Thyroid gland (tissue), 4 donors: ENCODE measurements at places on chromosomes 7 and 10. TPM values are rescaled to one million over a fixed set of nuclear protein-coding genes. Genes with fewer than 3 reads are reported as not detected.

SFTPA1 gene
- total RNA-seq = not detected

PTER gene
- total RNA-seq = 31.2 TPM

CCZ1 gene
- total RNA-seq = 80.0 TPM

DMBT1 gene
- 0.13 TPM for total RNA-seq

GPR85 gene
- total RNA-seq = 0.67 TPM

NRP1 gene
- total RNA-seq = 63.6 TPM

DKK1 gene
- total RNA-seq = 1.7 TPM

DHTKD1 gene
- total RNA-seq = 45.1 TPM

GRCh38 chr10:33045421-33045820, 87.4 kb upstream of the ITGB1 start:
- no peak for DNase-seq

GRCh38 chr10:4141471-4141870, 356.5 kb upstream of the KLF6 start:
- DNase-seq = no peak

- DNase-seq = peak; percentile 61
Observed at GRCh38 chr10:14571866-14572507, 202.7 kb downstream of the FAM107B start.

DNA sequence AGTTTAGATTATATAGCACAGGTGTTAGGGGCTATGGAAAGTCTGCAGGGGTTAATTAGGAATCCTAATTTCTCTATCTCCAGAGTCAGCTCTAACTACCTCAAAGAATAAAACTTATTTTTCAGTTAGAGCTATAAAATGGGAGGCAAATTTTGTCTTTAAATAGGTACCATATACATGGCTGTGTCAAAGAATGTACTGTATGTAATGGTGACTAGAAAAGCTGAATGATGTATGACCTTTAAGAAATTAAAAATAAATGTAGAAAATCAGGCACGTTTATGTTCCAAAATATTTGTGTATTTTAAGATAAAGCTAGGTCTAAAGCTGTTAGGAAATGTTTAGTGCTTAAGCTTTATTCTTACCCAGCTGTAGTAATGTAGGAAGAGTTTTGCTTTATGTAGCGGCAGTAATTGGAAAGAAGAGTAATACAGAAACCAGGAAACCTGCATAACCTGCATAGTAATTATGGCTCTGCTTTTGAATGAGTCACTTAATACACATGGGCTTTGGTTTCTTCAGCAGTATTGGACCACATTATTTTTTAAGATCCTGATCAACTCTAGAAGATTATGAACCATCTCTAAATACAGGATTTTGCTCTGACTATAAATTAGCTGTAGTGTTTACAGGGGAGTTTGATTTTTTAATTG, 85.0 kb downstream of the KMT2E start:
- DNase-seq = no peak

- no peak for DNase-seq
Observed at GRCh38 chr10:90274721-90275468, 573.5 kb downstream of the KIF20B start.

DNA sequence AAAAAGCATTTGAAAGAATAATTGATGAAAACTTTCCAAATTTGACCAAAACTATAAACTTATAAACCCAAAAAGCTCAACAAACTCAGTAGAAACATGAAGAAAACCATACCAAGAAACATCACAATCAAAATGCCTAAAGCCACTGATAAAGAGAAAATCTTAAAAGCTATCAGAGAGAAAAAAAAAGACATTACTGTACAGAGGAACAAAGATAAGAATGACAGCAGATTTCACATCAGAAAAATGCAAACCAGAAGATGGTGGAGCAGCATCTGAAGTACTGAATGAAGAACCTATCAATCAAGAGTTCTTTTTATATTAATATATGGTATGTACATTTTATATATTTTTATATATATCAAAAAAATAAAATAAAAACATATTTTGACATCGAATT, 2.4 kb upstream of the GPAM start:
- no peak for DNase-seq

DNA sequence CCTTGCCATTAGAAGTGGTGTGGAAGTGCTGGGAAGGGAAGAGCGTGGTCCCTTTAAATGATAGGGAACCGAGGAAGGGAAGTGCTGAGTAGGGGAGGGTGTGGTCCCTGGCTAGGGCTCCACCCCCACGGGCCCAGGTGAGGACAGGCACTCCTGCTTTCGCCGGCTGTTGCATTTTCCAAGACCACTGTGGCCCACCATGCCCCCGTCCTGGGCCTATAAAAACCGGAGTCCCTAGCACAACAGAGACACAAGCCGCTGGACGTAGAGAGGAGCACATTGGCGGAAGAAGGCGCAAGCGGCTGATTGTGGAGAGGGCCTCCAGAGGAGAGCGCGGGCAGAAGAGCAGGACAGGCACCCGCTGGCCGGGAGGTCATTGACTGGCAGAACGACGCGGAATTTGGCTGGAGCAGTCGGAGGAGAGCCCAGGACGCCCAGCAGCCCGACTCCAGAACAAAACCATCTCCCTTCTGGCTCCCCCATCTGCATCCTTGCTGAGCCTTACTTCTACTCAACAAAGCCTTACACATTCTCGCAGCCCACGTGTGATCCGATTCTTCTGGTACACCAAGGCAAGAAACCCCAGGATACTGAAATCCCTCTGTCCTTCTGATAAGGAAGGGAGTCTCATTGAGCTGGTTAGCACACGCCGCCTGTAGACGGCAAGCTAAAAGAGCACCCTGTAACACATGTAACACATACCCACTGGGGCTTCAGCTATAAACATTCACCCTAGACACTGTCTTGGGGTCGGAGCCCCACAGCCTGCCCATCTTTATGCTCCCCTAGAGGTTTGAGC, 146.2 kb upstream of the LYZL1 start:
- peak; percentile 14 for DNase-seq

DNA sequence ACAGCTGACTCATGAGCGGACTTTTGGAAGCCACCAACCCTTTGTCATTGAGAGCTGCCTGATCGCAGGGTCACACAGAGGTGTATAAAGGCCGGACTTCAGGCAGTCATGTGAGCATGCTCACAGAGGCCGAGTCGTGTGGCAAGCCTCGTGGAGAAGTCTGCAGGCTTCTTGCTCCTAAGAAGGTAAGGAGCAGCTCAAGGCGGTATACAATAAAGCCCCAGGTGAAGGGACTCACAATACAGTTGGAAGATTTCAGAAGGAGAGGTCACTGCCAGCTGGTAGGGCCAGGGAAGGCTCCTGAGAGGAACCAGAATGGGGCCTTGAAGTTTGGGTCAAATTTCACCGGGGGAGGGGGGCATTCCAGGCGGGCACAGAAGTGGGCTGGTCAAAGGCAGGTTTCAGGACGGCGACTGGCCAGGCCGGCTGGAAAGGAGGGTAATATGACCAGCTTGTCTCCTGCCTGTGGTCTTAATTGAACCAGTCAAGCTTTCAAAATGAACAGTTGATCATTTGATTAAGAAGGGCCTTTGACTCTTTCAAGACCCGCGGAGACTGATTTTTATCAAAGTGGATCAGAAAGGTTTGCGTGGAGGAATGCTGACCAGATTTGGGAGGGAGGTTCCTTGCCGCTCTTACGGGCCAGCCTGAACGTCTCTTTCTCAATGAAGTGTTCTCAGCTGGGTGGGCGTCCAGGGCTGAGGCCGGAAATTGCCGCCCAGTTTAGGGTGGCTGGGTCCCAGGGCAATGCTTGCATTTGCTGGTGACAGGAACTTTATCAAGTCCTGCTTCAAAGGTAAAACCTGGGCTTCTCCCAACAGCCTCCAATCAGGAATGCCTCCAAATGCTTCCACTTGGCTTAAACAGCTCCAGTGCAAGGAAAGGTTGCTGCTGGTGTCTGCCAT, 178.6 kb downstream of the EMX2 start:
- DNase-seq = peak; percentile 5

- no peak for DNase-seq
Observed at GRCh38 chr10:74589851-74590250, 236.5 kb upstream of the KAT6B start.

GRCh38 chr7:118938845-118939244, 714.3 kb downstream of the ANKRD7 start:
- no peak for DNase-seq

DNA sequence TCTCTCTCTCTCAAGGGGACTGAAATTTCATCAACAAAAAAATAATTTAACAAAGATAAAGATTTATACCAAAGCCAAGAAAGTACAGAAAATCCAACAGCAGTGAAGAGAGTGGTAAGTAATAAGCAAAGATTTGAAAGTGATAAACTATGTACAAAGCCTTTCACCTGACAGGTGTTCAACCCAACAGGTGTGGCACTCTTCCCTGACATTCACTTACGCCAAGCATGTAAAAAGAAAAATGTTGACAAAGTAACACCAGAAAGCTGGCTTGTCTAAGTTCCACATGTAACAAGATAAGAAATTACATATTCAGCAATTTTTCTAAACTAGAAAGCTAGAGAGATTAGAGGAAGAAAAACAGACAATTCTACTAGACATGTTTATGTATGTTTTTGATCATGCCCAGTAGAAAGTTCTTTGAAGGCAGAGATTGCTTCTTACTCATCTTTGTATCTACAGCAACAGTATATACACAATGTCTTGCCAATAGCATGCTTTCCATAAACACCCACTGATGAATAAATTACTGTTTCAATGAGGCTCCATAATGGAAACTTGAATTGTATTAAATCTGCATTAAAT, 468.5 kb downstream of the PARD3 start:
- no peak for DNase-seq

DNA sequence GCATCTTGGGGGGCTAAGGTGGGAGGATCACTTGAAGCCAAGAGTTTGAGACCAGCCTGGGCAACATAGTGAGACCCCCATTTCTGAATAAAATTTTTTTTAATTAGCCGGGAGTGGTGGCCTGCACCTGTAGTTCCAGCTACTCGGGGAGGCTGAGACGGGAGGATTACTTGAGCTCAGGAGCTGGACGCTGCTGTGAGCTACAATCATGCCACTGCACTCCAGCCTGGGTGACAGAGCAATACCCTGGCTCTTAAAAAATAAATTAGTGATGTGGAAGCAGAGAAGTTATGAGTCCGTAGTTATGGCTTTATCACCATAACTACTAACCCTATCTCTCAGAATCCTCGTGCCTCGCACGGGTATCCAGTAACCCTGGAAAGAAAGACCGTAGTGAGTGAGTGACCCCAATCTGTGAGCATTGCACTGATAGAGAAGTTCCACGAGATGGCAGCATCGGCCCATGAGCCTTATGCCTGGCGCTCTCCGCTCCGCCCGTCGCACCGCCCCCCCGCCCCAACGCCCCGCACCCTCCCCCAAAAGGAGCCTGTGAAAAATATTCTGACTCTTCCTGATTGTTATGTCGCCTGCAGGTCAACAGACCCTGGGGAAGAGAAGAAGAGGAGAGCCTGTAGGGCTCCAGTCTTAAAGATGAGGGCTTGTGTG, 4.9 kb upstream of the SLC29A3 start:
- DNase-seq = peak; percentile 49

- DNase-seq = no peak
Observed at GRCh38 chr10:104255311-104255981, 754 bp downstream of the GSTO1 start.

DNA sequence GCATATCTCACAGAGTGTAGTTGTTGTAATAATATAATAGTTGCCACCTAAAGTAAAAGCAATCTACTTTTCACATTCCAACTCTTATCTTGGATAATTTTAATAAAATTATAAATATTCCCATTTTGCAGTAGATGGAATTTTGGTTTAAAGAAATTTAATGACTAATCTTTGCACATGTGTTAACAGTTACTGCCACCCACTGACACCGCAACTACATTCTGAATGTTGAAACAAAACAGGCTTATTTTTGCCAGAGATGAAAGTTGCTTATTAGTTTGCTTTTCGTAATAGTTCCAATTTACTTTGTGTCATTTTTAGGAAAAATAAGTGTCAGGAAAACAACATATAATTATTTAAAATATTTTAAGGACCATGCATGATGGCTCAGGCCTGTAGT, 557.5 kb upstream of the PCDH15 start:
- no peak for DNase-seq

DNA sequence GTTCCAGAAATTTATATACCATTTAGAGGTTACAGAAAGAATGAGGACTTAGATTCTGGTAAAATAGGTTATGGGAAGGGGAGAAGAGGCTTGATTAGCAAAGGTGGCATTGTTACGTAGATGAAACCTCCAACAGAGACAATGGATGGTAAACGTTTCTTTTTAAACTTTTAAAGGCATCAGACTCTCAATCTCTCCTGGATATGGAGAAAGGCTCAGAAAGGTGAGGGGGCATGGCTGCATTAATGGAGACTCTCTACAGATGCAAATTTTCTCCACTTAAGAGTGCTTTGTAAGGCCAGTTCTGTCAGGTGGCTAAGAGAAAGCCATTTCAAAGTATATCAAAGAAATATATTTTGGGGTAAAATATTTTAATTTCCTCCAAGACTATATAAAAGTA, 240.9 kb upstream of the PTER start:
- DNase-seq = no peak

DNA sequence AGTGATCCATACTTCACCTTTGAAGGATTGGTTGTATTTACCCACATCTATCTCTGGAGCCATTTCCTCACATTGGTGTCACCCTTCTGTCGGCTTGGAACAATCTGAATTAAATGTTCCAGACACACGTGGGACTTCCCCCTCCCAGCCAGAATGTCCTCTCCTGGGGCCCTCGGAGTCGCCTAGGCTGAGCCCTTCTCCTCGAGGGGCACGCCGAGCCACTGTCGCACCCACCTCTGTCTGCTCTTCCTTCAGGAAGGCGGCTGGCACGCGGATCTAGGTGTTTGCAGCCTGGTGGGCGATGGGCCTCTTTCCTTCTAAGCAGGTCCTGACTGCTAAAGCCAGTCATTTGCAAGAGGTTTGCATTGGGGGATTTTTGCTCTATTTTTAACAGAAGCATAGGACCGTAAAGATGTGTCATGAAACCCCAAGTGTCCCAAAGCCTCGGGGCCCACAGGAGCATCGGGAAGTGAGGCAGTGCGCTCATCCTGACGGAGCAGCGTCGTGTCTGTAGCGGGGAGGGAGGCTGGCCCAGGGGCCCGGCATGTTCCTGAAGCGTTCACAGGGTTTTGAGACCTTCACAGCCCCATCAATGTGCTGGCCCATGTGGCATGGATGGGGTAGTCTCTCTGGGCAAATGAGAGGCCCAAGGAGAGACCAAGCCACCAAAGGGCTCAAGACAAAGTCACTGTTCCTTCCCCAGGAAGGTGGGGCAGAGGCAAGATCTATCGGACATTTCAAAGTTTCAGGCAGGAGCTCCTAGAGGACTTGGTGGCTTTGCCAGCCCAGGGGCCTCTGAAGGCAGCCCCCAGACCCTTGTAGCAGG, 86.7 kb downstream of the RGS10 start:
- DNase-seq = no peak

- peak; percentile 31 for DNase-seq
Observed at GRCh38 chr7:35975851-35976454, 175.1 kb downstream of the SEPTIN7 start.

GRCh38 chr7:99665312-99666012, 14.3 kb downstream of the CYP3A5 start:
- no peak for DNase-seq

GRCh38 chr7:105096306-105096705, 82.3 kb downstream of the KMT2E start:
- DNase-seq = no peak

- DNase-seq = no peak
Observed at GRCh38 chr10:108797573-108797972, 1125.7 kb downstream of the XPNPEP1 start.
